ENCODE measurements at places on chromosomes 2 and 18. TPM values are rescaled to one million over a fixed set of nuclear protein-coding genes. Genes with fewer than 3 reads are reported as not detected.
A peak's percentile ranks its signal among the peaks of the same experiment; 100 is the strongest.

- H3K36me3 ChIP-seq = no peaks in the 10 kb centered on the region
- H3K4me1 ChIP-seq = peaks cover 31% of the 10 kb centered on the region
- H3K27ac ChIP-seq = peak overlapping the region; percentile 61
- DNase-seq = peak; percentile 91
- no peaks in the 10 kb centered on the region for H3K27me3 ChIP-seq
- H3K4me3 ChIP-seq = no peak overlapping the region
These were observed 72.6 kb downstream of the ACTR2 start for GRCh38 chr2:65300134-65300760.

DNA sequence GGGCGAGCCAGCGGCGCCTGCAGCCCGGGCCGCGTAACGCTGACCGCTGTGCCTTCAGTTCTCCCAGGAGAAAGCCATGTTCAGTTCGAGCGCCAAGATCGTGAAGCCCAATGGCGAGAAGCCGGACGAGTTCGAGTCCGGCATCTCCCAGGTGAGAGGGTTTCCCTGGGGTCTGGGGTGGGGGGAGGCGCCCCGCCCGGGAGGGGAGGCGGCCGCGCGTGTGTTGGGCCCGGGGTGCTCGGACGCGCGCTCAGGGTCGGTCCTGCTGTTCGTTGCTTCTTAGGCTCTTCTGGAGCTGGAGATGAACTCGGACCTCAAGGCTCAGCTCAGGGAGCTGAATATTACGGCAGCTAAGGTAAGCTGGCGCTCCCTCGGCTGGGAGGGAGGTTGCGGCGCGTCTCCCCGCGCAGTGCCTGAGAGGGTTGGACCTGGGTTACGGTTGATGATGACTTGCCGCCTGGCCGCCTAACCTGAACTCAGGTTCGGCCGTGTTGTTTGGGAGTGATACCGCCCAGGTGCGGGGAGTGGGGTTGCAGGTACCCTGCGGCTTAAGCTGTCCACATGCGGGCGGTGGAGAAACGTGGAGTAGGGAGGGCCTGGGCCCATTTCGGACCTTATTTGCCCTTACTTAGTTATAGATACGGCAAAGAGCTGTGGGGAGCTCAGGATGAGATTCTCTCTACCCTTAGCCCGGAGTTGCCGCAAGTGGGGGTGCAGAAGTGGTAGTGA lies 638 bp downstream of the RPS7 start:
- H3K4me1 ChIP-seq = peaks cover 21% of the 10 kb centered on the region
- peak overlapping the region; percentile 89 for H3K4me3 ChIP-seq
- peaks cover 46% of the 10 kb centered on the region for H3K36me3 ChIP-seq

- peaks cover 34% of the 10 kb centered on the region for H3K36me3 ChIP-seq
- no peaks in the 10 kb centered on the region for H3K27me3 ChIP-seq
- peaks cover 32% of the 10 kb centered on the region for H3K4me1 ChIP-seq
These were observed 1.2 kb downstream of the TGOLN2 start for GRCh38 chr2:85326406-85327159.

DNA sequence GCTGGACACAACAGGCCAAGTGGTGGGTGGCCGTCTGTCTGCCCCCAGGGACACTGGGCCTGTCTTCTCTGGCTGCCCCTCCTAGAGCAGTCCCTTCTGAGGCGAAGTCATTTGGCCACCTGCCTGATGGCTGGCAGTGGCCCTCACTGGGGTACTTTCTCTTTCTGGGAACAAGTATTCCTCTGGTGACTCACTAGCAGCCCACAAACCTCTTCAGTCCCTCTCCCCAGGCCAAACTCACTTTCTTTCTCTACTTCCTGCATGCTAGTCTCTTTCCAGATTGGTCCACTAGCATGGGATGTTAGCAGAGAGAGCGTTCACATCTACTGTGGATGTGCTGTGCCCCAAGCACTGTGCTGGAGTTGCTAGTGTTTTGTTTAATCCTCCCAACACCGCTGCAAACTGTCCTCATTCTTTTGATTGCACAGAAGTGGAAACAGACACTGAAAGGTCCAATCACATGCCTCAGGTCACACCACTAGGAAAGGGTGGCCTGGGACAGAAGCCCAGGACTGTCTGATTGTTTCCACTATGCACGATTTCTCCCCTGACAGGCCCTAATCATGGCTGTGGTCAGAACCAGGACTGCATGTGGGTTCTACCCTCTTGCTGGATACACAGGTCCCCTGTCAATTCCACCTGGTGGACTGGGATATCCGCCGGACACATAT lies 5.2 kb downstream of the DYSF start:
- H3K4me1 ChIP-seq = peaks cover 88% of the 10 kb centered on the region
- no peaks in the 10 kb centered on the region for H3K36me3 ChIP-seq
- H3K4me3 ChIP-seq = no peak overlapping the region

GRCh38 chr2:30503695-30504052 lies 56.6 kb downstream of the LCLAT1 start:
- no peak for DNase-seq
- H3K36me3 ChIP-seq = no peaks in the 10 kb centered on the region
- H3K27ac ChIP-seq = no peak overlapping the region
- H3K4me3 ChIP-seq = no peak overlapping the region

The ASXL3 gene
- 0.12 TPM for total RNA-seq

The CROCC2 gene
- total RNA-seq = not detected

The CENPA gene
- not detected for total RNA-seq

The SP110 gene
- 6.1 TPM for total RNA-seq

The ZSWIM2 gene
- total RNA-seq = not detected
